ENCODE measurements at places on chromosomes 3 and 15. TPM values are rescaled to one million over a fixed set of nuclear protein-coding genes. Genes with fewer than 3 reads are reported as not detected.

GRCh38 chr15:25178835-25179672 is 224.3 kb downstream of the SNRPN start:
- DNase-seq = no peak

DNA sequence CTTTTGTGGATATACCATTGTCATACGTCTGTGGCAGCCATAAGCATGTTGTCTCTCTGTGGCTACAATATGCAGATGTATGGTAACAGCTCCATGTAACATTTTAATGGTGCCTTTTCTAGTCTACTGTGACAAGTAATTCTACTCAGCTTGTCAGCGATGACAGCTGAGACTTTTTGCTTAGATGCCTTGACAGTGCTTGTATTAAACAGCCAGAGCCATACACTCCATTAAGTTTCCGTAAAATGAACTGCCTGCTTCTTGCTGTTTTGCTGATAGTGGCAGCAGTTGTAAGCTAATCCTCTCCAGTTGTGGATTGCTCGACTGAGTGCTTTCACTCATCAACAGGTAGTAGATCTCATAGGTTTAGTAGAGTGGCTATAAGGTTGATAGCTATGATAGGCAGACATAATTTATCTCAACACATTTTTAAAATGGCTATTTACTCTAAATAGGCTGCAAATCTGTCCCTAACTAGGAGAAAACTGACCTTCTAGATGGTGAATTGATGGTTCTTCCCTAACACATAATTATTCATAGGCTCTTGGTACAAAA is 260.2 kb upstream of the NAALADL2 start:
- no peak for DNase-seq

DNA sequence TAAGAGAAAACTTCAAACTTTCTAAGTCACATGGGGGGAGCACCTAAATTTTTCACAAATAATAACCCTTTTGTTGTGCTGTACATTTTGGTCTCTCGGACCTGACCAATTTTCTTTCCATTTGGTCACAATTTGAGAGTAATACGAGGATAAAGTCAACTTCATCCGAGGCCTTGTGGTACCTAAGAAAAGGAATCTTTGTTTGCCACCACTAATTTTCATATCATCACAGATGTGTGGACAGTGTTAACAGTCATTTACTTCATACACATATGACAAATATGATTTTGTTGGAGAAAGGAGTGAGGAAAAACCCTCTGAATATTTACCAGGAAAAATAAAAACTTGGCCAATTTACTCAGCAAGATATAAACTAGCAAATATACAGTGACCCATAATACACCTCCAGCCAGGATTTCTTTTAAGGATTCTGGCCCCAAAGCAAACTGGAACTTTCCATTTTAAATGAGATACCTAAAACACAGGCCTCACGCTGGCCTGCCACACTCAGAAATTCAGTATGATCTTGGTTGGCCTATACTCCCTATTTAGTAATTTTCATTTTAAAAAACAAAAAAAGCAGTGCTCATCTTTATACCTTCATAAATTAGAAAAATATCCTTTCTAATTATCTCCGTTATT is 40.7 kb downstream of the VGLL4 start:
- DNase-seq = no peak

DNA sequence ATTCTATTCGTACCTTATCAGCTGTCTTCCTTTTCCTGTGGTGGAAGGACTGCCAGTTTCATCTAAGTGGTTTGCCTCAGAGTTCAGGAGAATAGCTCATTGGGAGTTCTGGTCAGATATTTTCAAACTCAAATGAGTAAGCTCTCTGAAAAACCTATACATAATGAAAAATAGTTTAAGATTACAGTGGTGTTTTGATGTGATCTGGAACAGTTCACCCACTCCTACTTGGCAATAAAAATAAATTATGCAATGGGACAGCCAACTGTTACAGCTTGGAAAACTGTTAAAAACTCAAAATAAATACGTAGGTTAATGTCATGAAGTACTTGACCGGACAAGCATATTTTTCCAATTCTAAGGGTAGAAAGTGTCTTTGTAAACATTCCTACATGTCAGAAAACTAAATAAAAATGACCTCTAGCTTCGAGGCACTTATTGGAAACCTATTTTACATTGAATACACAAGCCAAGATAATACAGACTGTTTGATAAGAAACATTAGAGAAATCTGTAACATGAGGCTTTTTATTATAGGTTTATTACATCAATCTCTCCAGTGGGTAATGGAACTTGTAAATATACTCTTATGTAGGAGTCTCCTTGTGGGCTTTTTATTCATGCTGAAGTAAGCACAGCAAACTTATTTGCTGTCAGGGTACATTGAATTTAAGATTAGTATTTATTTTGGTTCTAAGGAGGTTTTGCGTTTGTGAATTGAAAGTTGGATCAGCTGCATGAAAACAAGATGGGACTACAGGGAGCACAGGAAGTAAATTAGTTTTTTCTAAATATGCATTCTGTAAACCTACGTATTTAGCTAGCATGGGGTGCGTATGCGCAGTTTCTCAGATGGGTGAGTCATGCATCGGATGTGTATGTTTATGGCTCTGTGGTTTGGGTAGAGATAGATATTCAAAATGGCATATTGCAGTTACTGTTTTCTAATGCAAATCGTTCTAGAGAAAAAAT is 453.1 kb downstream of the IL5RA start:
- no peak for DNase-seq

RASL12 gene
- 0.69 TPM for total RNA-seq

DNA sequence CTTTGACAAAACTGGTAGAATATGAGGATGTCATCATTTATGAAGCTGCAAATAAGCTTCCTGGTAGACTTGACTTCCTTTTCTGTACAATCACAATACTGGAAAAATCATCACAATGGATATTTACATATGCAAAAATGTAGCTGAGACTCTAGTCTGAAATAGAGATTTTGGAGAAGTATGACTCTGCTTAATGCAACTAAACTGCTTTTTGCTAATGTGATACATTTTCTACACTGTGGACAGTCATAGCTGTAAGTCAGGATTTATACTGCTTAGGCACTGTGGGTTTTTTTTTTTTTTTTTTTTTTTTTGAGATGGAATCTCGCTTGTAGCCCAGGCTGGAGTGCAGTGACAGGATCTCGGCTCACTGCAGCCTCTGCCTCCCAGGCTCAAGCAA is 34.5 kb upstream of the ST3GAL6 start:
- DNase-seq = no peak

DNA sequence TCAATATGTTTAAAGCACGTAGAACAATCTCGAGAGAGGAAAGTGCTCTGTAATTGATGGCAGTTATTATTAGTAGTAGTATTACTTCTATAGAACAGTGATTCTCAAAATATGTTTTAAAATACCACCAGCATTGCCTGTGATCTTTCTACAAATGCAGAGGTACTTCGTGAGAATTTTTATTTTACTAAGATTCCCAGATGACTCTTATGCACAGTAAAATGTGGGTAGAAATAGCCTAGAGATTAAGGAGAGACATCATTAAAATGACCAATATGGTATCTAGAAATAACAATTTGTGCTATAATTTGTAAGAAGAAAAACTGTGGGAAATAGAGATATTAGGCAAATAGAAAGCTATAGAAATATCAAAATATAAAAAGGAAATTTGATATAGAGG is 157.9 kb downstream of the SUCNR1 start:
- DNase-seq = no peak

DNA sequence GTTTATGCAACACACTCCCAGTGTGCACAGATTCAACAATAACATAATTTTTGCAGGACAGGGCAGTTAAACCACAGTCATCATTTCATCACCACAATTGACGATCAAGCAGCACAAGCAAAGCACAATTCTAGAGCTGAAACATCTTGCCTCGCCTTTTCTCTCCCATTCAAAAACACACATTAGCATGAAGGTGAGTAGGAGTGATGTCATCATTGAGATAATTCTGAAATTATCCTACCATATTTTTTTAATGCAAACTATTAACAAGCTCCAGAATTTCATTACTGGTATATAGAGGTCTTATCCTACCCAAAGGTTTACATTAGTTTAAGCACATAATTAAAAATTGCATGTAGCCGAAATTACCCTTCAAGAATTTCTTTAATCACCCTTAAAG is 3.5 kb downstream of the IGDCC3 start:
- DNase-seq = no peak

AQP9 gene
- not detected for total RNA-seq

GRCh38 chr3:53696401-53697172 is 149.6 kb downstream of the CHDH start:
- no peak for DNase-seq

CCDC39 gene
- 0.46 TPM for total RNA-seq

DNA sequence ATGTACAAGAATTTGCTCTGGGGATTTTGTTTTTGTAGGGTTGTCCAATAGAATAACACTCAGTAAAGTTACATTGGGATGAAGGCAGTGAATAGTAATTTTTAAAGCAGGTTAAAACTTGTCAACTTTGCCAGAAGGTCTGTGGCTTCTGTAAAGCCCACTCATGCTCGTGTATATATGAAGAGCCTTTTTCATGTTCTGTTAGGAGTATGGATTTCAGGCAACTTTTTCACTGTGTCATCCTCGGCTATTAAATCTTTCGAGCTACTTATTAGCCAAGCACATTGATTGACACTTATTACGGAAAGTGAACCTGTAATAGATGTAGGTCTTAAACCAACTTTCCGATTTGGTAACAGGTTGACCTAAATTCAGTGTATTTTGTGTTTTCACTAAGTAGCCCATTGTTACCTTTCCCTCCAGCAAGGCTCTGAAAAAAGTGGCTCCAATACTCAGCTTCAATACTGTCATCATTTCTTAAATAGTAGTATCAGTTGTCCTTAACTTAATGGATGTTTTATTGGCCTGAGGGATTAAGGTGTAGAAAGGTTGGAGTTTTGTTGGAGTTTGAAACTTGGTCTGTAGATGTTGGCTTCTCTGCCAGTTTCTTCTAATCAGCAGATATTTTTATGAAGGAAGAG is 1.7 kb downstream of the PAK2 start:
- no peak for DNase-seq

- no peak for DNase-seq
Observed at GRCh38 chr3:186609247-186609868, 3.5 kb upstream of the AHSG start.

- DNase-seq = peak; percentile 86
Observed at GRCh38 chr15:98647026-98647773, 1.1 kb upstream of the IGF1R start.

DUOX2 gene
- total RNA-seq = 1.2 TPM

GRCh38 chr3:126180477-126181397 is at the start of gene ALDH1L1:
TSS of gene ALDH1L1 (minus strand) at chr3:126180586. CDS start at chr3:126160979, 19,607 bp downstream.
- DNase-seq = peak; percentile 33

- no peak for DNase-seq
Observed at GRCh38 chr15:52441841-52442240, 86.8 kb downstream of the MYO5A start.

- no peak for DNase-seq
Observed at GRCh38 chr15:60052796-60053195, 48.7 kb downstream of the FOXB1 start.

GRCh38 chr3:72288955-72289691 is 504.2 kb upstream of the PROK2 start:
- DNase-seq = no peak

DNA sequence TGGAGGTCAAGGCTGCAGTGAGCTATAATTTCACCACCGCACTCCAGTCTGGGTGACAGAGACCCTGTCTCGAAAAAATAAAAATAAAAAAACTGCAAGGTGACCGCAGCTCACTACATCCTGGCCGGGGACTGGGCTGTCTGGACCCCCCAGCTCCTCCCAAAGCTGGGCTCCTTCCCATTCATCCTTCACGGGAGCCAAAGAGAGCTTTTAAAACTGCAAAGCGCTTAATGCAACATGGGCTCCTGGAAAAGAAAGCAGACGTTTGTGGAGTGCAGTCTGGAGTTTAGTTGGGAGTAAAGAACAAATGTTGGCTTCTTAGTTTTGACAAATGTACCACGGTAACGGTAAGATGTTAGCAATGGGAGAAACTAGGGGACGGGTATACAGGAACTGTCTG is 12.1 kb downstream of the PLXND1 start:
- DNase-seq = no peak

GRCh38 chr15:51244423-51244869 is 94.0 kb downstream of the CYP19A1 start:
- DNase-seq = no peak

- DNase-seq = no peak
Observed at GRCh38 chr3:16720367-16720940, 115.2 kb upstream of the DAZL start.

GRCh38 chr3:11373235-11373634 is 101.0 kb downstream of the ATG7 start:
- no peak for DNase-seq

- DNase-seq = no peak
Observed at GRCh38 chr3:102181175-102181920, 253.5 kb upstream of the ZPLD1 start.

KLHL40 gene
- total RNA-seq = not detected

- DNase-seq = no peak
Observed at GRCh38 chr3:113662824-113663223, 33.6 kb downstream of the USF3 start.

- DNase-seq = no peak
Observed at GRCh38 chr3:106485802-106486201, 617.0 kb upstream of the CBLB start.

DNA sequence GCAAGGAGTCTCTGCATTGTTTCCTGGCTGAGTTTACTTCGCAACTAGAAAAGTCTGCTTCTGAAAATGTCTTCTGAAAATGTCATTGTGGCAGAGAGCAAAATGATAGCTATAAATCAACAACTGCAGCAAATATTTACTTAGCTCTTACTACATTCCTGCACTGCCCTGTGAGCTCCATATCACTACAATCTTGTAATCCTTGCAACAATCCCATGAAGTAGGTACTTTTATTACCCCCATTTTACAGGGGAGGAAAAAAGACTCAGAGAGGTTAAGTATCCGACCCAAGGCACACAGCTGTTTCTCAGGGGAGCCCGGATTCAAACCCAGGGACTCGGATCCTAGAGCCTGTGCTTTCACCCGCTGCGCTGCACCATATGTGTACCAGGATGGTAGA is 34.2 kb upstream of the SPTBN5 start:
- no peak for DNase-seq

GRCh38 chr15:26051761-26052675 is 188.9 kb upstream of the ATP10A start:
- no peak for DNase-seq
